T-helper 17 cell (primary cell): ENCODE measurements at places on chromosomes 4 and X. TPM values are rescaled to one million over a fixed set of nuclear protein-coding genes. Genes with fewer than 3 reads are reported as not detected.

- no peaks in the 10 kb centered on the region for H3K27me3 ChIP-seq
- no peak overlapping the region for H3K4me3 ChIP-seq
- H3K4me1 ChIP-seq, result no peaks in the 10 kb centered on the region
- H3K36me3 ChIP-seq, result peaks cover 2% of the 10 kb centered on the region
- no peak for DNase-seq
These were observed 96.4 kb upstream of the ZCCHC13 start for GRCh38 chrX:74207539-74207938.

GNRHR gene
- total RNA-seq, result not detected

DNA sequence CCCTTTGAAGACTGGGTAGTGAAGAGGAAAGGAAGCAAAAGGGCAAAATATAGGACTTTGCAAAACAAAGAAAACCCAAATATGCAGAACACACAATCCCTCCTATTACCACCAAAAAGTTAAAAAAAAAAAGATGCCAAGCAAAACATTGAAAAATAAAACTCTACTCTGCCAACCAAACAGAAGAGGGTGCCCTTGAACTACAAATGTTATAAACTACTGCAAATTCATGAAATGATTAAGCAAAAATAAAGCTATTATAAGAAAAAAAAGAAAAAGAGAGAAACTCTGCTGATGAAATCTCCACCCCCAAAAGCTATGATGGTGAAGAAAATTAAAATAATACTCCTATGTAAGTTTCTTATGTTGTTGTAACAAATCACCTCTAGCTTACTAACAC is 168.5 kb upstream of the STK26 start:
- H3K27ac ChIP-seq, result no peak overlapping the region
- no peaks in the 10 kb centered on the region for H3K4me1 ChIP-seq
- no peaks in the 10 kb centered on the region for H3K27me3 ChIP-seq
- H3K36me3 ChIP-seq, result no peaks in the 10 kb centered on the region
- no peak overlapping the region for H3K4me3 ChIP-seq

DNA sequence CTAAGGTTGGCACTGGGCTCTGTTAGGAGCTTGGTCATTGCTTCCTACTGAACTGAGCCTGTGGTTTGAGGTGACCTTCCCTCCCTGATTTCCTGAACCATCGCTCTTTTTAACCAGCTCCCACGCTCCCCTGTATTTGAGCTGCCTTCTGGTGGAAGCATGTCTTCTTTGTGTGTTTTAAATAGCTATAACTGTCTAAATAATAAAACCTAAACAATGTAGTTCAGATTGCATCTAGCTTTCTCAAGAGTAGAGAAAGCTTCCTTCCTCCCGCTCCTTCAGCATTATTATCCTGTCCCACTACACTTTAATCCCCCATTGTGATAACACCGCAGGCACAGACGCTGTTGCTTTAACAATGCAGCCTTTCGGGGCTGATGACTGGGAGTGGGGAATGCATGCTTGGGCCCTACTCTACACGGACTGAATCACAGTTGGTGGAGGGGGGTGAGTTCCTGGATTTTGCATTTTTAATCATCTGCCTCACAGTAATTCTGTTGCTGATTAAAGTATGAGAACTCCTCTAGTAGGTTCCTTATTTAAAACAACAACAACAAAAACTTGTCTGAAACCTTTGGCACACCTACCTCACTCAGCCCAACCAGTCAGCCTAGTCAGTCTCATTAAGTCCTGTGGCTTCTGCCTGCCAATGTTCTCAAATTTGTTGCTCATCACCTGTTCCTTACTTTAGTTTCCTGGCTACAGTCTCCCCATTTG is 6.6 kb downstream of the SMS start:
- H3K4me3 ChIP-seq, result no peak overlapping the region
- H3K36me3 ChIP-seq, result no peaks in the 10 kb centered on the region
- no peak overlapping the region for H3K27ac ChIP-seq
- H3K27me3 ChIP-seq, result no peaks in the 10 kb centered on the region

DNA sequence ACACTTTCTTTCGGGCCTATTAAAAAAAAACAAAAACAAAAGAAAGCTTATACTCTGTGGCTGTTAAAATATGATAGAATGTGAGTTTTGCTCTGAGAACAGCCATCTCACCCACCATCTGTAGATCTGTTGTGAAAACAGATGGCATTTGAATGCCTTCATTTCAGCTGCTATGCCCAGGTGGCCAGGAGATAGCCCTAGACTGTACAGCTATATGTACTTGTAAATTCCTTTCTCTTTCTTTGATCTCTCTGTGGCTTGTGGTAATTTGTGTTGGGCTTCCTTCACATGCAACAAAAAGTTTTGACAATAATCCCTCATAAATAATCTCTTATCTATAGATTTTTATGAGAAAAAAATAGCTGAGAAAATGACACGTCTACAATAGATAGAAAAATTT is 38.1 kb downstream of the PNPLA4 start:
- DNase-seq, result no peak
- no peak overlapping the region for H3K4me3 ChIP-seq
- H3K4me1 ChIP-seq, result no peaks in the 10 kb centered on the region
- no peaks in the 10 kb centered on the region for H3K27me3 ChIP-seq
- H3K36me3 ChIP-seq, result no peaks in the 10 kb centered on the region

DNA sequence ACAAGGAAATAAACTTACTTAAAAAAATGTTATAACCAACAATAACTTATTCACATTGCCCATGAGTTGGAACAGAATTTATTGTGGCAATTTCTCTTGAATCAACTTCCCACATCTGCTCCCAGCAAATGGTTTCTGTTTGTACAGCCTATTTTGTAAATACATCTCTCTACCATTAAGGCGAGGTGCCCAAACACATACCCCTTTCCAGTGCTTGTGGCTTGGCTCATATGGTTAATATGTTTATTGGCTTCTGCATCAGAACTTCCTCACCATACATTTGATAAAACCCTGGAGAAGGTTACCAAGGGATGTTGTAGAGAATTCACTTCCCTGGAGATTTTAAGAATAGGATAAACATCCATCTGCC is 207.1 kb downstream of the SOWAHB start:
- H3K27ac ChIP-seq, result no peak overlapping the region
- DNase-seq, result no peak

- peaks cover 10% of the 10 kb centered on the region for H3K4me1 ChIP-seq
- H3K4me3 ChIP-seq, result no peak overlapping the region
- no peaks in the 10 kb centered on the region for H3K27me3 ChIP-seq
- peaks cover 10% of the 10 kb centered on the region for H3K36me3 ChIP-seq
- no peak for DNase-seq
These were observed 44.0 kb upstream of the SCD5 start for GRCh38 chr4:82842593-82842992.

DNA sequence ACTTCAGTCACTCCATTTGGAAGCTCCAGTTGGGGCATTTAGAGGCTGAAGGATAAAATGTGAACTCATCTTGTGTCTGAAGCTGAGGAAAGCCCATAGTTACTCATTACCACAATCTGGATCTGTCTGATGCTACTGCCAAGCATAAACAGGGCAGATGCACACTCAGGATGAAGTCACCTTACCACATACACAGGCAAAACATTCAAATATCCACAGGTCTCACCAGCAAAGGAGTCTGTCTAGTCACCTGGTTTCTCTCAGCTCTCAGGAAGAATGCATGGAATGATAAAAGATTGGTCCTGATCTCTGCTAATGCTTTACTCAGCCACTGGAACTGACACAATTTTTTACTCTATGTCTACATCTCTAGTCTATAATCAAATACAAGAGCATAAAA is 13.0 kb upstream of the ODAPH start:
- no peak overlapping the region for H3K4me3 ChIP-seq
- H3K36me3 ChIP-seq, result peaks cover 7% of the 10 kb centered on the region
- H3K27ac ChIP-seq, result no peak overlapping the region
- DNase-seq, result no peak
- H3K4me1 ChIP-seq, result peaks cover 2% of the 10 kb centered on the region
- H3K27me3 ChIP-seq, result no peaks in the 10 kb centered on the region

GPM6B gene
- total RNA-seq, result not detected

GRCh38 chr4:40940756-40941155 is 191.0 kb downstream of the NSUN7 start:
- no peak overlapping the region for H3K27ac ChIP-seq
- no peak overlapping the region for H3K4me3 ChIP-seq
- H3K27me3 ChIP-seq, result peaks cover 33% of the 10 kb centered on the region

ZBED1 gene
- 19.8 TPM for total RNA-seq

DNA sequence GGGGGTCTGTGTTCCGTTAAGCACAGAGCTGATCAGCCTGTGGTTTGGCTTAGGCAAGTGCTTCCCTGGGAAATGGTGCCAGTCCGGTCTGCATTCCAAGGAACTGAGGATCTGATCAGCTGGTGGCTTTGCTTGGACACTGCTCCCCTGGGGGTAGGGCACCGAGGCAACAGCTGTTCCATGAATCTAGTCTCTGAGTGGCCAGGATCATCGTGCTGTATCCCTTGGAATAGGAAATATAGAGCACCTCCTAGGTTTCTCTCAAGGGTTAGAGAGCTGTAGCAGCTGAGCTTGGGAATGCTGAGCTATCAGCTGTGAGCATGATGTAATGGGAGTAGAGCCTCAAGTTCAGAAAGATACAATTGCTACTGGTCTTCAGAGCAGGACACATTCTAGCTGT is 863.9 kb downstream of the RAPGEF2 start:
- H3K27ac ChIP-seq, result no peak overlapping the region
- no peaks in the 10 kb centered on the region for H3K4me1 ChIP-seq
- H3K4me3 ChIP-seq, result no peak overlapping the region
- no peak for DNase-seq

GRCh38 chr4:84870398-84871163 is 95.9 kb downstream of the WDFY3 start:
- peaks cover under 1% of the 10 kb centered on the region for H3K27me3 ChIP-seq
- no peak overlapping the region for H3K4me3 ChIP-seq
- no peaks in the 10 kb centered on the region for H3K36me3 ChIP-seq
- no peaks in the 10 kb centered on the region for H3K4me1 ChIP-seq
- DNase-seq, result no peak
- no peak overlapping the region for H3K27ac ChIP-seq

TMPRSS11D gene
- total RNA-seq, result not detected

NXF2B gene
- total RNA-seq, result not detected

CCDC110 gene
- not detected for total RNA-seq

TCEANC gene
- 8.8 TPM for total RNA-seq

DNA sequence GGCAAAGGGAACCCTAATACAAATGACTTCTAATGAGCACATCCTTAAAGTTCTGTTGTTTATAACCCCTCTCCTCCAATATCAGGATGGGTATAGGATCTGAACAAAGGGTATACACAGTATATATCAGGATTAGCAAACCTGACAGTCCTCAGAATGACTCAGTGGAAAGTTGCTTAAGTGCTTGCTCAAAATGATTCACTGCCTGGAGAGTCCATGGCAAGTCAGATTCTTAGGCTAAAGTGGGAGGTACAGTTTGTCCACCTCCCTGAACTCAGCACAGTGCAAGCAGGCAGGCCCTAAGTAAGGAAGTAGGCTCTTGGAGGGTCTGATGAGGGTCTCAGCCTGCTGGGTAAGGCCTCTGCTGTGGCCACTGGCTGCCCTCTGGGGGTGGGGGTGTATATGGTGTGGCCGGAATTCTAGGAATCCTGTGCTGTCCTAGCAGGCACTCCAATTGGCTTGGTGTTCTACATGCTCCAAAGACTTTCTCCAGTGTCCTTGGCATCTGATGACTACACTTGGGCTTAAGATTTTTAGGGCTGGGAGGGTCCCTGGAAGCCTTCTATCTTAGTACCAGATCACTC is 54.3 kb downstream of the CHRDL1 start:
- no peak overlapping the region for H3K4me3 ChIP-seq
- no peak for DNase-seq
- H3K27me3 ChIP-seq, result peaks cover 5% of the 10 kb centered on the region
- H3K36me3 ChIP-seq, result no peaks in the 10 kb centered on the region
- no peak overlapping the region for H3K27ac ChIP-seq
- no peaks in the 10 kb centered on the region for H3K4me1 ChIP-seq

- H3K36me3 ChIP-seq, result no peaks in the 10 kb centered on the region
- no peaks in the 10 kb centered on the region for H3K4me1 ChIP-seq
- H3K4me3 ChIP-seq, result no peak overlapping the region
- no peaks in the 10 kb centered on the region for H3K27me3 ChIP-seq
These were observed 85.3 kb upstream of the TLL1 start for GRCh38 chr4:165787516-165788274.

SUPT20HL2 gene
- not detected for total RNA-seq

F8A2 gene
- not detected for total RNA-seq

DNA sequence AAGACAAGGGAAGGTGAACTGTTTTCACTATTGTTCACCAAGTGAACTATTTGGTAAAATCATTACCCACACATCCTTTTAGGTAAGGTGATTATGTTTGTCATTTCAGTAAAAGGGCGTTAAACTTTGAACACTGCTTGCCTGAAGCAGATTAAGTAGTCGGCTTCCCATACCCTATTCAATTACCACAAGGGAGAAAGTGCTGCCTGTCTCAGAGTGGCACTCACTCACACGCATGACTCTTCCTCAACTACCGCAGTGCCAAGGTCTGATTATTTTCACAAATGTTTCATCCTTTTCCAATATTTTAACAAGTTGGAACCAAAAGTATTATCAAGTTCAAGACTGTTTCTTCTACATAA is 11.0 kb downstream of the VEGFC start:
- no peak overlapping the region for H3K27ac ChIP-seq
- no peaks in the 10 kb centered on the region for H3K36me3 ChIP-seq
- H3K27me3 ChIP-seq, result no peaks in the 10 kb centered on the region
- H3K4me1 ChIP-seq, result no peaks in the 10 kb centered on the region
- DNase-seq, result no peak

ENPEP gene
- total RNA-seq, result not detected

DNA sequence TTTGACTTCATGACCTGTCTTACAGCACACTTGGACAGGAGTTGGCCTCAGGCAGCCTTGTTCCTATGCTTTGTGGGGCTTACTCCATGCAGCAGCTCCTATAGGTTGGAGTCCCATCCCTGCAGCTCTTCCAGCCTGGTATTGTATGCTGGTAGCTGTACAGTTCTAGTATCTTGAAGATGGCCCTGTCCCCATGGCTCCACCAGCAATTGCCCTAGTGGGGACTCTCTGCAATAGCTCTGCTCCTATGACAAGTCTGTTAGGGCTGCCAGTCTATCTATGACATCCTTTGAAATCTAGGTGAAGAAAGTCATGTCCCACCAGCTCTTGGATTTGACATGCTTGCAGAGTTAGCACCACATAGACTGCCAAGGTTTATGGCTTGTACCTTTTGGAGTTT is 252.6 kb downstream of the ANTXR2 start:
- no peak overlapping the region for H3K27ac ChIP-seq
- H3K4me3 ChIP-seq, result no peak overlapping the region
- no peaks in the 10 kb centered on the region for H3K4me1 ChIP-seq
- no peak for DNase-seq
- H3K36me3 ChIP-seq, result no peaks in the 10 kb centered on the region

GRCh38 chrX:80014141-80014940 is at the start of gene TBX22:
TSS of gene TBX22 (plus strand) at chrX:80014753. CDS start at chrX:80022270, 7,517 bp downstream.
- peaks cover 4% of the 10 kb centered on the region for H3K27me3 ChIP-seq
- H3K27ac ChIP-seq, result no peak within 1 kb of the TSS
- no peak for DNase-seq
- H3K36me3 ChIP-seq, result no peaks in the 10 kb centered on the region
- no peak within 1 kb of the TSS for H3K4me3 ChIP-seq

PTPN13 gene
- total RNA-seq, result 49.5 TPM

ASB5 gene
- not detected for total RNA-seq

ATP10D gene
- total RNA-seq, result 1.7 TPM
